Muscle of leg (tissue), 16 donors: ENCODE measurements at places on chromosomes 5 and 9. TPM values are rescaled to one million over a fixed set of nuclear protein-coding genes. Genes with fewer than 3 reads are reported as not detected.

Gene SPATA31D4
- total RNA-seq, result not detected

Gene CDH18
- total RNA-seq, result 13.4 TPM

Gene PCDHAC1
- 0.27 TPM for total RNA-seq

DNA sequence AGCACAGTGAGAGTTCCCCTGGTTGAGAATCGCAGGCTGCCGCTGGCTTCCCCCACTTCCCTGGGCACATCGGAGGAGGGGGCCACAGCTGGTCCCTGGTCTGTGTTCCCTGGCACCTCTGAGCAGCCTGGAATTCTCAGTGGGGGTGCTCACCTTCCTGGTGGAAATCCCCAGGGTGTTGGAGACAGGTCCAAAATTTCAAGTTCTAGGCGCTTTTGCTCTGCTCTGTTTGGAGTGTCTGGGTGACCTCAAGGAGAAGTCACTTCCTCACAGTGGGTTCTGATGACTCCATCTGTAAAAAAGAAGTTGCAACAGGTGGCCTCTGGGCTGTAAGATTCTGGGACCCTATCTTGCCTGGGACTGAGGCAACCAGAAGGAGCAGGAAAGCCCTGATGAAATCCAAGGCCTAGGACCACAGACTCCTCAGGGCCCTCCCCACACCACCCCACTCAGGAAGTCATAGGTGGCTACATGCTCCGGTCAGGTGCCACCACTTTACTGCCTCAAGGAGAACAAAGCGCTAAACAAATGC lies at the start of gene TRAF1:
Gene TRAF1, minus strand, starts transcription at position 400 of the 532 bp plus-strand sequence. CDS start 721 bp downstream, outside the sequence.
- DNase-seq, result no peak

DNA sequence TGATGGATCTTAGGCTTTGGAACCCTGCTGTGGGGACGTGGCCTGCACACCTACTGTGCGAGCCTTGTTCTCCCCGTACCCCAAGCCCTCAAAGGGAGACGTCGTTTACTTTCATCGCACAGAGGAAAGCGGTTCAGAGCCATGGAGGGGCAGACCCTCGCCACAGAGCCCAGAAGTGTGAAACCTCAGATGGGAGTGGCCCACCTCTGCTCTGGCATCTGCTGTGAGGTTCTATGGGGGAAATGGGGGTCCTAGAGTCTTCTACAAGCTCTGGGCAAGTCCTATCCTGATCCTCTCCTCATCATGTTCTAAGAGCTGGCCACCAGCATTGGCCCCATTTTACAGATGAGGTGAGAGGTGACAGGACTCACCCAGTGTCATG lies 3.7 kb upstream of the RNF44 start:
- no peak for DNase-seq

- peak; percentile 95 for DNase-seq
These were observed 24.9 kb upstream of the SH3PXD2B start for GRCh38 chr5:172479034-172479783.

DNA sequence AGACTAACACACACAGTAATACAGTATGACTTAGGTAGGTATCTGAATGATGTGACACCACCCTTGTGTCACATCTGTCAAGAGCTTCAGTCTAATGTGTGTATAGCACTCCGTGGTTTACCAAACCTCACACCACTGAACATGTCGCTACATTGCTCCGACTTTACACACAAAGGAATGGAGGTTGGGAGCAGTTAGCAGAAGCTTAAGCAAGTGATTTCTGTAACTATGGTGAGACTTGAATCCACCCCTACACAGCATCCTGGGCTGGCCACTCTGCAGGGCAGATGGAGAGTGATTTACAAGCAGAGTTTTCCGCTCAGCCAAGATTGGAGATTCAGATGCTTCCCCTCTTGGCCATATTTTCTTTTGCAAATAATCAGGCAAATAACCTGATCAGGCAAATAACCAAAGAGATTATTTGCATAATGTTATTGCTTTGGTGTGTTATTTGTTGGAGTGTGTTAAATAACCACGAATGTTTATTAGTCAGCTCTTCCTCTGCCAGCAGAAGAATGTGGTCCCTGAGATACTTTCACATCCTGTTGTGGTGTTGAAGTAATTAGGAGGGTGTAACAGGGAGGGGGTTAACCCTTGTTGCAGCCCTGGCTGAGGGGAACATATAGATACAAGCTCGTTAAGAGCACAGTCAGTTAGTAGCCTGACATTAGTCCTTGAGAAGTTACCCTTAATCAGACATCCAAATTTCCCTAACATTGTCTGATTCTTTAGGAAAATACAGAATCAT lies 92.8 kb downstream of the SNX18 start:
- peak; percentile 66 for DNase-seq

DNA sequence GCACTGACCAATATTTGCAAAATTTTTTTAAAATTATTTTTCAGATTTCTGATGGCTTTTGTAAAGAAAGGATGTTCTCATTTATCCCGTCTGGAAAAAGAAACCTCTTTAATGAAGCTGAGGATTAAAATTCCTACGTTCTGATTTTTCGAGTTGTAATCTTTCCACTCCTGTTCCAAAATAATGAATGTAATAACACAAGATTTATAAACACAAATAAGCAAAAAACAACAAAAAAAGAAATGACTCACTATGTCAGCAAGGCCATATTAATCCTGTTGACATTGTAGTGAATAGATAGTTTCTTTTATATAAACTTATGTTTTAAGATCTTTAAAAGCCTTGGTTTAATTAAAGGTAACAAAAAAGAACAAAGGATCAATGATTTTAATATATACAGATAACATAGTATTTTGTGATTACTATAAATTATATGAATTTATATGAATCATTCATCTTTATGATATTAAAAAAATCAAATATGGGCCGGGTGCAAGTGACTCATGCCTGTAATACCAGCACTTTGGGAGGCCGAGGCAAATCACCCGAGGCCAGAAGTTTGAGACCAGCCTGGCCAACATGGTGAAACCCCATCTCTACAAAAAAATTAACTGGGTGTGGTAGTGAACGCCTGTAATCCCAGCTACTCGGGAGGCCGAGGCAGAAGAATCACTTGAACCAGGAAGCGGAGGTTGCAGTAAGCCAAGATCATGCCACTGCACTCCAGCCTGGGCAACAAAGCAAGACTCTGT lies 336.6 kb upstream of the DAB2 start:
- DNase-seq, result no peak

DNA sequence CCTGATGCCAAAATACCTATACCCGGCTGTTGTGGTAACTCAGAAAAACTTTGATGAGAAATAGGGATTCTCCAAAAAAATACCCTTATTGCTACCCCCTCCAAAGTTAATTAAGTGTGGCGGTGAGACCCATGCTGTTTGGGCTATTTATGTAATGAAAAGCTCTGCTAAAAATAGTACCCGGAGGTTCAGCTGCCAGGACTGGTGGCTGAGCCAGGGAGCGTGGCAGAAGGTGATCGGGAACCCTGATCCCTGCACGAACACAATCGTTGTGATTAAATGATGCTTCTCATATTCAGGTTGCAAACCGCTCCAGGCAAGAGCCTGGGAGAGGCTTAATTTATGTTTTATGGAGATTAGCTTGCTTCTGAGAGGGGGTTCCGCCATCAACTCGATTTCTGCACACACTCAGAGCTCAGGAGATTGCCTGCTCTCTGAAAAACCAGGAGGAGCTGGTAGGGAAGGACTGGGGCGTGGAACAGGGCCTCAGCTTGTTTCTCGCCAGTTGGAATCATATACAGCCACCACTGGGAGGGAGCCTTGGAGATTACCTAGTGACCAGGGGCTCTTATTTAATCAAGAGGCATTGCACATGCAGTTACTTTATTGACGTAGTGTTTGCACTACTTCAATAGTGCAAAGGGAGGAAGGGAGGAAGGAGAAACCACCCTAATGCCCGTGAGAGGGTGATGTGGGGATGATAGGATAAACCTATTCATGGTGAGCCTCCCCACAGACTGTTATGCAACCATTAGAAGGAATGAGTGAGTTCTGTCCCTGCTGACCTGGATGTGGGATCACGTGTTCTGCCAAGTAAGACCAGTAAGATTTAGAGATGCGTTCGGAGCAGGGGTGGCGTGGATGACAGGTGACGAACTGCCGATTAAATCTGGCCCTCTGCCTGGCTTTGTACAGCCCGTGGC lies 23.4 kb downstream of the HRH2 start:
- DNase-seq, result no peak
